Forelimb muscle (tissue), 1 donor: ENCODE measurements at places on chromosomes 6 and 20. TPM values are rescaled to one million over a fixed set of nuclear protein-coding genes. Genes with fewer than 3 reads are reported as not detected.

The NCOA5 gene
- polyA plus RNA-seq: 29.0 TPM

DNA sequence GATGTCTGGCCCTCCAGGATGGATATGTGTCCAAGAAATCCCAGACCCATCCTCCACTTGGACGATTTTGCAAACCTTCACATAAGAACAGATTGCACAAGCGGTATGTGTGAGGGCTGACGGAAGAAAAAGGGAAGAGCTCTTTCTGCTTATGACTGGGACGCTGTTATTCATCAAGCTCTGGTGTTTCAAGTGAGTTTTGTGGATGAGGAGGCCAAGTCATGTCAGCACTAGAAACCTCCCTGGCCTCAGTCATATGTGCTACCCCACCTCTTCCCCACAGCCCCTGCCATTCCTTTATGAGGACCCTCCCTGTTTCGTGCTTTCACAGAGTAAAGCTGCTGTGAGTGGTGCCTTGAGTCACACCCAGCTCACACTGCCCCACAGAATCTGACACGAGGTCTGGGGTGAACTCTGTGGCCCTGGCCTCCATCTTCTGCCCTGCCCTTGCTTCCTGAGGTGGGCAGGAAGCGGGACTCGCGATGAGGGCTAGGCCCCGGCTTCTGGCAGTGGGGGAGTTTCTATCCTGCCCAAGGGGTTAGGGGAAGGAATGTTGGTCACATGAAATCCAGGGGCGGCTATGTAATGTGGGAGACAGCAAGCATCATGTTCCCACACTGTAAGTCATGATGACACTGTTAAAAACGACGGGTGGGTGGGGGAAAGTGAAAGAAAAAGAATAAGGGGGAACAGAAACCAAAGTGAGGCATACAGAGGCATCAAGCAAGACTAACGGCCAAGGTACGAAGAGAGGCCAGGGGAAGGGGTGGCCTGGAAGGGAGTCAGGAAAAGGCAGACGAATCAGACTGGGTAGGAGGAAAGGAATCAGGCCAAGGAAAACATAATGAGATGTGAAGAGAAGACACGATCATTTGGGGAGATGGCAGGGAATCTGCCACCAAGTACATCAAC lies 78.1 kb downstream of the PRDM1 start:
- peak; percentile 39 for DNase-seq

The CCN6 gene
- polyA plus RNA-seq: 0.15 TPM

The ALDH8A1 gene
- polyA plus RNA-seq: 1.6 TPM

GRCh38 chr20:51667002-51667408 lies 101.2 kb downstream of the ATP9A start:
- no peak for DNase-seq

DNA sequence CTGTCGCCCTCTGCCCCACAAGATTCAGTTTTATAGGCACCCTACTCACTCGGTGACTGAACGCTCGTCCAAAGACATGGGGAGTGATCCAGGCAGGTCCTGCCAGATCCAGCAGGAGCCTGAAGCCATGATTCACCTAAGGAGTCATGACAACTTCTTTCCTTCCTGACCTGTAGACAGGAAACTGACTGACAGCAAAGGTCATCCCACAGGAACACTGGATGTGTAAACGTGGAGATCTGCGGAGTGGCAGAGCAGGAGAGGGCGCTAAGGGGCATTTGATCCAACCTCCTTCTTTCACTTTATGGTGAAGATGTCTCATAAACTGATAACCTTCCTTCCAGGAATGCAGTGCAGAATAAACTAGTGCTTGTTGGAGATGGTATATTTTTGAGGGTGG lies 192.2 kb downstream of the GJA10 start:
- DNase-seq: no peak

GRCh38 chr20:37505263-37506151 lies 15.5 kb upstream of the NNAT start:
- DNase-seq: no peak

GRCh38 chr20:14009208-14009607 lies 13.9 kb downstream of the MACROD2 start:
- no peak for DNase-seq

The CRISP3 gene
- polyA plus RNA-seq: 0.28 TPM

DNA sequence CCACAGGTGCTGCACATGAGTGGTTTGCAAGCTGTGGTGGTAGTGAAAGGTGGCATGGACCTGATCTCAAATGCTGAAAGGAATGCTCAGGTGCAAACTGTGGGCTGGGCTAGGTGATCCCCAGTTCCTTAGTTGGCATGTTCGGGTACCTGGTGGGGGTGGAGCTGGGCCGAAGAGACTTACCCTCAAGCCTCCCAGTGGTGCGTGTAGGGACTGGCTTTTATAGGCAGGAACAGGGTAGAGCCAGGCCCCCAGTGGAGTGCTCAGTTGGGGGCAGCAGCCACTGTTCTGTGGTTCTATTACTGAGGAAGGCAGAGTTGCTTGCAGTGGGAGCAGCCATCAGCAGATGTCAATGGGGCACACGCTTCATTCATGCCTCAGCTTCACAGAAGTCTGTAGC lies 399.8 kb downstream of the HTR1B start:
- DNase-seq: no peak

The MMP24 gene
- 0.52 TPM for polyA plus RNA-seq

The PLCB1 gene
- 8.5 TPM for polyA plus RNA-seq

The NKX2-4 gene
- not detected for polyA plus RNA-seq

GRCh38 chr6:30800871-30801270 lies 56.5 kb upstream of the IER3 start:
- no peak for DNase-seq

The MKKS gene
- 19.7 TPM for polyA plus RNA-seq

GRCh38 chr6:99711925-99712324 lies 105.3 kb downstream of the PRDM13 start:
- DNase-seq: no peak
